ENCODE measurements at places on chromosomes 1 and 21. TPM values are rescaled to one million over a fixed set of nuclear protein-coding genes. Genes with fewer than 3 reads are reported as not detected.

- peaks cover 13% of the 10 kb centered on the region for H3K4me1 ChIP-seq
- H3K36me3 ChIP-seq, result no peaks in the 10 kb centered on the region
- no peak overlapping the region for H3K27ac ChIP-seq
- H3K4me3 ChIP-seq, result no peak overlapping the region
- DNase-seq, result no peak
These were observed 27.3 kb upstream of the ZNF496 start for GRCh38 chr1:247358920-247359319.

MPL gene
- polyA plus RNA-seq, result 0.63 TPM

DNA sequence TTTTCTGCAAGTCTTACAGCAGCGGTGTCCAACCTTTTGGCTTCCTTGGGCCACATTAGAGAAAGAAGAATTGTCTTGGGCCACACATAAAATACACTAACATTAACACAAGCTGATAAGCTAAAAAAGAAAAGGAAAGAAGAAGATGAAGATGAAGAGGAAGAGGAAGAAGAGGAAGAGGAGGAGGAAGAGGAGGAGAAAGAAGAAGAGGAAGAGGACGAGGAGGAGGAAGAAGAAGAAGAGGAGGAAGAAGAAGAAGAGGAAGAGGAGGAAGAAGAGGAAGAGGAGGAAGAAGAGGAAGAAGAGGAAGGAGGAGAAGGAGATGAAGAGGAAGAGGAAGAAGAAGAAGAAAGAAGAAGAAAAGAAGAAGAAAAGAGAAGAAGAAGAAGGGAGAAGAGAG is 230.7 kb downstream of the DENND1B start:
- no peak for DNase-seq
- H3K27me3 ChIP-seq, result no peaks in the 10 kb centered on the region
- H3K4me1 ChIP-seq, result no peaks in the 10 kb centered on the region

PRAMEF20 gene
- polyA plus RNA-seq, result not detected

CCDC17 gene
- polyA plus RNA-seq, result 1.5 TPM
